Stimulated activated CD4-positive, alpha-beta T cell treated with anti-CD3 and anti-CD28 coated beads, Interleukin-1b, Interleukin-23, amount 100 ng/mL, for 1 hour (primary cell): ENCODE measurements at places on chromosomes 2 and 18.

DNA sequence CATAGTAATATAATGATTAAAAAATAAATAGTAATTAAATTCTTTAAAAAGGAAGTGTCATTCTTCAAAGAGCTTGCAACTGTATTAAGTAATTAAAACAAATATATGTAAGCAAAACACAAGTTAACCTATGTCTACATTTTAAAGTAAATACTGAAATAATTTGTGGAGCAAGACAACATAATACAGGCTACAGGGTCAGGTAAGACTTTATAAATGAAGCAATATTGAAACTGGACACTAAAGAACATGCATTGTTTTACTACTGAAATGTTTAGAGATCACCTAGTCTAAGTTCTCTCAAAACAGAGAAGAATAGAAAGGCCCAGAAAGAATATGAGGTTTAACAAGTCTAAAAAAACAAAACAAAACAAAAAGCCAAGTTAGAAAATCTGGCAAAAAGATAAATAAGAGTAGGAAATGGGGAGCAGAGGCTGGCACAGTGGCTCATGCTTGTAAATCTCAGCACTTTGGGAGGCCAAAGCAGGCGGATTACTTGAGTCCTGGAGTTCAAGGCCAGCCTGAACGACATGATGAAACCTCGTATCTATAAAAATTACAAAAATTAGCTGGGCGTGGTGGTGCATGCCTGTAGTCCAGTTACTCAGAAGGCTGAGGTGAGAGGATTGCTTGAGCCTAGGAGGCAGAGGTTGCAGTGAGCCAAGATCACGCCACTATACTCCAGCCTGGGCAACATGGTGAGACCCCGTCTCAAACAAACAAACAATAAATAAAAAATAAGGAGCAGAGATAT, 34.4 kb downstream of the VPS54 start:
- no peak for DNase-seq

- no peak for DNase-seq
Observed at GRCh38 chr2:118257696-118258095, 169.4 kb downstream of the INSIG2 start.

DNA sequence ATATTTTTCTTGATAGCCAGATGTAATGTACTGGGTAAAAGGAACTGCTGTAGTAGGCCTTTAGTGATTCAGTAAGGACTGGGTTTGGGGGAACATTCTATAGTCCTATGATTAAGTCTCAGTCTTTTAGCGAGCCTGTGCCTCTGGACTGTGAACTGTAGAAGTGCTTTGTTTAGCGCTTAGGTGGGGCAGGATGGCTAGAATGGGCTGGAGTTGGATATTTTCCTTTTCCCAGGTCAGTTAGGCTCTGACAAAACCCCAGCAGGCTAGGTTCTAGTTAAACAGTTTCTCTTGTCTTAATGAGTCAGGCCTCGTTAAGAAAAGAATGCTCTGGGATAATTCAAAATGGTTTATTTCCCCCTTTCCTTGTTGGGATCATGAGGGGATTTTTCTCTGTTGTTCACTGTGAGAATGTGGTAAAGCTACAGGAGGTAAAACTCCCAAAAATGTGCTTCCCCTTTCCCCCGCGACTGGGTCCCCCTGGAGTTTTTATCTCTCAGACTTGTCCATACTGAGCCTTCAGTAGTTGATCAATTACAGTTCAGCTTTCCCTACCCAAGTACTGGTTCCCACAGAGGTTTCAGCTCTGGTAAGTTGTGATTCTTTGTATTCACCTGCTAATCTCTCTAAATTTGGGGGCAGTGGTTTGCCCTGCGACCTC, 31.5 kb downstream of the EHBP1 start:
- no peak for DNase-seq

GRCh38 chr18:79402977-79403722, 7.4 kb downstream of the NFATC1 start:
- no peak for DNase-seq

DNA sequence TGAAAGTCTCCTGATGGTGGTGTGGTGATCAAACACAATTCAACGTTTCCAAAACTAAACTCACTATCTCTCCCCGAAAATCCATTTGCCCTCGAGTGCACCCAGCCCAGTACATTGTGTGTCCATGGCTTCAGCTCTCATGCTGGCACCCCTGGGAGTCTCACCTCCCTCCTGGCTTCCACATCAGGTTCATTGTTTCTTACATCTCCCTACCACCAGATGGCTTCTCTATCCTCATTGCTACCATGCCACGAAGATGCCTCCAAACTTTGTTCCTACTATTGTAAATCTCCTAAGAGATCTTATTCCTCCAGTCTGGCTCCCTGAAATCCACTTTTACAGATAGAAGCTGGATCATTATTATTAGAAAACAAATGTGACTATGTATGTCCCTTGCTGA, 197.0 kb downstream of the MYT1L start:
- no peak for DNase-seq

GRCh38 chr18:77131100-77131651, 1.4 kb downstream of the MBP start:
- DNase-seq: no peak

DNA sequence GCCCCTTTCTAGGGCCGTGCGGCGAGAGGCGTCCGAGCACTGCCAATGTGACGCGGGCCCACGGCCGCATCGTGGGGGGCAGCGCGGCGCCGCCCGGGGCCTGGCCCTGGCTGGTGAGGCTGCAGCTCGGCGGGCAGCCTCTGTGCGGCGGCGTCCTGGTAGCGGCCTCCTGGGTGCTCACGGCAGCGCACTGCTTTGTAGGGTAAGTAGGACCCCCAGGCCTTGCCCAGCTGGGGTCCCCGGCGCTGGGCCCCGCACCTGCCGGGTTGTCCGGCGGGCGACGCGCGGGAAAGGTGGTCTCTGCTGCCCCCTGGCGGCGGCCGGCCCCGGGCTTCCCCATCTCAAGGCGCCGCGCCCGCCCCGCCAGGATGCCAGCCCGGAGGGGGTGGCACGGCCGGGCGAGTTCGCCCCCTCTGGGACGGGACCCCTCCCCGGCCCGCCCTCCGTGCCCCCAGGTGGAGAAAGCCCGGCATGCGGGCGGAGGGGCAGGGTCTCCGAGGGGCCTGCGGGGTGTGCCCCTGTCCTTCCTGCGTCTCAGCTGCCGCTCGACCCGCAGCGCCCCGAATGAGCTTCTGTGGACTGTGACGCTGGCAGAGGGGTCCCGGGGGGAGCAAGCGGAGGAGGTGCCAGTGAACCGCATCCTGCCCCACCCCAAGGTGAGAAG, 1.9 kb downstream of the PRSS56 start:
- peak; percentile 73 for DNase-seq

GRCh38 chr2:101200676-101201075, 49.5 kb upstream of the TBC1D8 start:
- no peak for DNase-seq

DNA sequence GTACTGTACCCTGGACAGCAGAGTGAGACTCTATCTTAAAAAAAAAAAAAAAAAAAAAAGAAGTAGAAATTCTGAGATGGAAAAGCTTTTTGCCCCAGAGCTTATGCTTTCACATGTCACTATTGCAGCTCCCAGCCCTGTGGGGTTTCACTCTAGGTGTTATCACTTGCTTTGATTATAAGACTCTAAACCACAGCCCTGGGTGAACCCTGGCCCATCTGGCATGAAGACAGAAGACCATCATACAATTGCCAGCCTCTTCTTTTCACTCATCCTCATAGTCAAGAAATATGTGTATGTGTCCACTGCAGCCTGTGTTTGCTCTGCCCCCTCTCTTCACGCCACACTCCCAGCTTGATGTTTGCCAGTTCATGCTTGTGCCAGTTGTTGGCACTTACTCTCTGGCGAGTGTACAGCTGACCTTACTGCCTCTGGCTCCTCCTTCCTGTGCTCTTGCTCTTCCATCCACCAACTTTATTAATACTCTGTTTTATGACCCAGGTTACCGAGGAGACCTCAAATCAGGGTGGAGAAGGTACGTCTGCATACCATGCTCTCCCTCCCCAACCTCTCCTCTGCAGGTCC, 136.7 kb upstream of the NCK2 start:
- DNase-seq: no peak

- DNase-seq: no peak
Observed at GRCh38 chr2:42249284-42249683, 80.1 kb downstream of the EML4 start.

GRCh38 chr18:73715210-73715670, 432.4 kb downstream of the FBXO15 start:
- DNase-seq: no peak

GRCh38 chr2:204530464-204530805, 14.8 kb upstream of the PARD3B start:
- DNase-seq: no peak

DNA sequence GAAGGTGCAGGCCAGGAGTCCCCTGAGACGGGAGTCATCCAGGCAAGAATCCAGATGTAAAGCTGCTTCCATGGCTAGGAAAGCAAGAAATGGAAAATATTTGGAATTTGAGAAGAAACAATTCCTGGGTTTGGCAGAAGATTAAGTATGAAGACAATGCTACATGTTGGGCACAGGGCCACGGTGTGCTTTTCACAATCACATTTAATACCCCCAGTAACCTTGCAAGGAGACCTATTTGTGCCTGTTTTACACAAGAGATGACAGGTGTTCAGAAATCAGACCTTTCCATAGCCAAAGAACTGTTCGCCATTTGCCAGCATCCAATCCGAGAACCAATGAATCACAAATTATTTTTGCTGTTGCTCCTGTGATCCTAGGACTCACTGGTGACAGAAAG, 50.5 kb downstream of the KCTD1 start:
- DNase-seq: no peak

DNA sequence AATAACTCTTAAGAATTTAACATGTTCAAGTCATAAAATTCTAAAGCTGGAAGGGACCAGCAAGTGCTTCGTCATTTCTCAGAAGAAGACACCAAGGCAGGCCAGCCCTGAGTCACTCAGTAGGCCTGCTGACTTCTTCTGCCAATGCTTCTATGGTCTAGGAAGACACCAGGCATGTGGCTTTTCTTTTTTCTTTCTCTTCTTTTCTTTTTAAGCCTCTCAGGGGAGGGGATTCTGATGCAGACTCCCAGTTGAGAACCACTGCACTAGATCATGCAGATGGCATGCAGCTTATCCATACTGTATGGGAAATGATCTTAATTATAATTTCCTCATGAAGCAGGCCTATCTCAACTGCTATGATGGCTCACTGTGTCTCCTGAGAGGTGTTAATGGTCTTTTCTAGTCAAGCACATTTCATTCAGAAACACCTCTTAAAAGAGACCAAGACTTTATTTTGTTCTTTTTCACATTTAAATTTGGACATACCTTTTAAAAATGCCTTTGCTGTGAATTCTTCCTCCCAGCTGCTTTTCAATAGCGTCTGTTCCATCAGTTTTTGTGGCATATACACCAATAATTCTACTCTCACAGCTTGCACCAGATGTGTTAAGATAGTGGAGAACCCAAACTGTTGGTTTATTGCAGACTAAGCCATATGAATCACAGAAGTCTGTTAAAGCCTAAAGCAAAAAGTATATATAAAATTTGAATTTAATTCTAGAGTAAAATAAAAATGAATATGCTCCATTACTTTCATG, 11.3 kb downstream of the KCTD18 start:
- DNase-seq: no peak

DNA sequence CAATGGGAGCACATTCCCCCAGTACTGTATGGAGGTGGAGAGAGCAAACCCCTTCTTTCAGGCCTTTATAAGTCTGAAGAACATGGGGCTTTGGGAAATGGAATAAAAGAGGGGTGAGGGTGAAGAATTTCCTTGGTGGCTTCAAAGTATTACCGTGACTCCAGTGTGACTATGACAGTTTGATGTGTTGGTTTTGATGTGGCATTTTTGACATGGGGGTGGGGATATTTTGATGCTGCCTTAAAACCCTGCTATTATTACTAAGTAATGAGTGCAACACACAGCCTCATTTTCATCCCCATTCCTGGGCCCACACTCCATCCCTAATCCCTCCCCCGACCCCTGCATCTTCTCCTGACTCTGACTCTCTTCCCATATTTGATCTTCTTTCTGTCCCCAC, 23.6 kb downstream of the QPCT start:
- no peak for DNase-seq

- DNase-seq: no peak
Observed at GRCh38 chr2:238380785-238381184, 45.9 kb upstream of the ASB1 start.

GRCh38 chr2:118502106-118502505, 345.3 kb downstream of the EN1 start:
- no peak for DNase-seq

GRCh38 chr2:189369566-189369965, 71.7 kb upstream of the WDR75 start:
- DNase-seq: no peak

GRCh38 chr2:85545780-85546240, 6.8 kb downstream of the MAT2A start:
- no peak for DNase-seq

DNA sequence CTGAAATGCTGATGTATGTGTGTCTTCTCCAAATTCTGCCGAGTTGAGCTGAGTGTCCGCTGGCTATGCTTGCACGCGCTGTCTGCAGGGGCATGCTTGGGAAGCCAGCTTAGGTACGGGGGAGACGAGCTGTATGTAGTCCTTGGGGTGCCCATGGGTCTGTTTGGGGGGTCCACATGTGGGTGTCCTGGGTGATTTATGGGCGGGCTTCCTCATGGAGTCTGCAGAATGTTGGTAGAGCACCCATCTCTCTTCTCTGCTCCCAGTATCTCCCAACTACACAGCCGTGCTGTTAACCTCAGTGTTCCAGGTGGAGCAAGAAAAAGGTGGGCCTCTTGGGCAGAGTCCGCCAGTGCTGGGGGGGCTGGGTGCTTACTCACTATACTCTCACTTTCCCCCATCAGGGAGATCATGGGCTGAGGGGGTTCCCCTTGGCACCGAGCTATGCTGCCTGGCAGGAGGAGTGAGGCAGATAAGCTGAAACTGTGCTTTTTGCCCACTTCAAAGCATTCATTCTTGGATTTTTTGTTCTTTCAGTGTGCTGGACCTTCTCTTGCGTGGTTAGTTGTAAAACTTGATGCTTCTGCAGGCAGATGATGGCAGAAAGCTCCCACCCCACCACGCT, 128.2 kb upstream of the ALKAL2 start:
- DNase-seq: no peak

GRCh38 chr2:184419744-184420143, 178.6 kb upstream of the ZNF804A start:
- no peak for DNase-seq

DNA sequence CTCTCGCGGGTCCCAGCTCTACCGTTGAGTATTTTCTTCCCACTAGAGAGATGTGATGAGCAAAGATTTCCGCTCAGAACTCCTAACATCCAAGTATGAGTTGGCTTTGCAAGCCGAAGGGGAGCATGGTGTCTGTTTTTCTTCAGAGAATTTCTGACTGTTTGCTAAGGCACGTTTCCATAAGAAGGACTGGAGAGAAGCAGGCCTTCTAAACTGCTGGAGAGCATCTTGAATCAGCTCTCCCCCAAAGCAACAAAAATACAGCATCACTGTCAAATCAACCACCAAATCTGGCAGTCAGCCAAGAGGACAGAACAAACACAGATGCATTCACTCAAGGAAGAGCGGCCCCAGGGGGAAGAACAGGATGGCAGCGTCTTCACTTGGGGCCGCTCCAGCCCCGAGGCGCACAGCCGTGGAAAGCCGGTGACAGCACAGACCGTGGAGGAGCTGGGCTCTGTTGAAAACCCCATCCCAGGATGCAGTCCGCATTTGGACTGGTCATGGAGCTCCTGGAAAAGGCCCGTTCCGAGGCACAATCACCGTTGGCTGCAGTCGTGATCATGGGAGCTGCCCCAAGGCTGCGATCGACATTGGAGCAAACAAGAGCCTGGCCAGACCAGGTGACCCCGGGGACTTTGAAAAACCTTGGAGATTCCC, 101.4 kb downstream of the NFATC1 start:
- DNase-seq: no peak
